ENCODE measurements at places on chromosomes 4 and X.

DNA sequence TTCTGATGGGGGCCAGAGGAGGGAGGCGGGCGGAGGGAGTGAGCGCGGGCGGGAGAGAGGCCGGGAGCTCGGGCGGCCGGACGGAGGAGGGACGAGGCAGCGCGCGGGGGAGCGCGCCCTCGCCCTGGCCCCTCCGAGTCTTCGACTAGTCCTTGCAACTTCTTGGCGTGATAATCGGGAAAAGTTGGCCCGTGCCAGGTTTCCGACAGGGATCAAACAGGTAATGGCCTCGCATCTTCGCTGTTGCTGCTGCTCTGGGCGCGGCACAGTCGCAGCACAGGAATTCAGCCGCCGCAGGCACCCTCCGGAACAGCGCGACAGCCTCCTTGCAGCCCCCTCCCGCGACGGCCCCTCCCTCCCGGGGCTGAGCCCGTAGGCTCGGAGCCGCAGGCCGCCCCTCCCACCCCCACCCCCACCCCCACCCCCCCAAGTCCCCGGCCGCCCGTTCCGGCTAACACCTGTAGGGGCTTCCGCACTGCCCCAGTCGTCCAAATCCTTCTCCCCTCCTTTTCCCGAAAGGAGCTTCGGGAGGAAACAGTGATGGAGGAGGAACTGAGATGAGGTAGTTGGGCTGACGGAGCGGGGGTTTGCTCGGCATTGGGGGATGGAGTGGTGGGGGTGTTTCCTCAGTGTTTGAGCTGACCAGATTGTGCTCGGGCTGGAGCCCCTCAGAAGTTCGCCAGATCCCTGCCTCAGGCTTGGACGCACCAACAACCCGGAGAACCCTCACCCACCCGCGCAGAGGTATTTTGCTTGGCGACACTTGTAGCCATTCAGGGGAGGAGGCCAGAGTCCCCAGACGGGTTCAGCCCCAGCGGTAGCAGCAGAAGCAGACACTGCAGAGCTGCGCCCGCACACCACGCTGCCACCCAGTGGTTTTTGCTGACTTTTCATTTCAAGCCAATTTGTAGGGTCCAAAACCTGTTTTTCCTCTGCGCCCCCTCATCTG lies at the start of gene FGF13:
Gene FGF13 (minus strand): TSS at position 319 of the 949 bp plus-strand sequence. CDS start 714 bp downstream, outside the sequence.
- peak; percentile 23 for DNase-seq

- DNase-seq = no peak
These were observed 93.3 kb downstream of the CPZ start for GRCh38 chr4:8685831-8686230.

DNA sequence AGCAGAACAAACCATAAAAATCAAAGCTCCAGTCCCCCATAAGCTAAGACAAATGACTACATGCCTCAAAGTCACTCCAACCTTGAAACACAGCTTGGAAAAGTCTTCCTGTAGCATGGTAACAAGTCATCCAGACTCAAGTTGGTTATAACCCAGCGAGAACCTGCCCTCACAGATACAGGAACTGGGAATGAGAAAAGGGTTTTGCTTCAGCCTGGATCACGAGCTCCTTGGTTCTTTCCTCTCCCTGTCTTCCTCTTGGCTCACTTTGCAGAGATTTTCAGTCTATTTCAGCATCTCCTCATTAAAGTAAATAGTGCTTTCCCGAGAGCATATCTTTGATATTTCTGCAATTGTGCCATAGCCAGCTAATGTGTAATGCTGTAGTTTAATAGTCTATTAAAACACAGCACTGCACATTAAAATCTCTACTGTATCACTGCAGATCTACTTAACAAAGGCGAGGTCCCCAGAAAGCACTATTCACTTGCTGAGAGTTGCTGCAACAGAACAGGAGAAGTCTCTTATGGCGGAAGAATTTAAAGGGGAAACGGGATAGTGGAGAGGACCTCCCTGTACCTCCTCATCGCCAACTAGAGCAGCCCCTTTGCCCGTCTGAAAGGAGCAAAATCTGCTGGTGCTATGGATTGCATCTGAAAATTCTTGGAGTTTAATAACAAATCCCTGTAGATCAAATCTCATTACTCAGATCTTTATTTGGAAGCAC lies 249.3 kb upstream of the GATB start:
- no peak for DNase-seq

DNA sequence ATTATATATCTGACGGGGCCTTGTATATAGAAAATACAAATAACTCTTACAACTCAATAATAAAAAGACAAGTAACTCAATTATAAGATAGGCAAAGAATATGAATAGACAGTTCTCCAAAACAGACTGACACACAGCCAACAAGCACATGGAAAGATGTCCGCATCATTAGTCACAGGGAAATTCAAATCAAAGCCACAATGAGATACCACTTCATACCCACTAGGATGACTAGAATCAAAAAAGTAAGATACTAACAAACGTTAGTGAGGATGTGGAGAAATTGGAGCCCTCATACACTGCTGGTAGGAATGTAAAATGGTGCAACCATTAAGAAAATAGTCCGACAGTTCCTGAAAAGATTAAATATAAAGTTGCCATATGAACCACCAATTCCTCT lies 115.7 kb downstream of the RCHY1 start:
- no peak for DNase-seq

DNA sequence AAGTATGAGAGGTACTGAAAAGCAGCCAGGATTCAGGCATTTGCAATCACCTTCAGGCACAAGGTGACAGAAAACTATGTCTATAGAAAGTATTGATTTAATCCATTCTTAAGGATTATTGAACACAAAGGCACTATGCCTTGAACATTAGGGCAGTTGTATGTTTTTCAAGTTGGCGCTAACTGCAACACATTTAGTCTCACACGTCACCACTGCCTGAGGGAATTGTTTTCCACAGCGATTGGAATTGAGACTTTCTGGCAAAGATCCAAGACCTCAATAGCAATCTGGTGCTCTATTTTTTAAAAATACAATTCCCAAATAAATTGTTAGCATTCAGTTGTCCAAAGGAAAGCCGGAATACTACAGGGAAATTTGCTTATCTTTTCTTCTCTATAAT lies 52.7 kb upstream of the FTHL17 start:
- DNase-seq = no peak

- no peak for DNase-seq
These were observed 32.5 kb downstream of the DLG3 start for GRCh38 chrX:70476934-70477733.

DNA sequence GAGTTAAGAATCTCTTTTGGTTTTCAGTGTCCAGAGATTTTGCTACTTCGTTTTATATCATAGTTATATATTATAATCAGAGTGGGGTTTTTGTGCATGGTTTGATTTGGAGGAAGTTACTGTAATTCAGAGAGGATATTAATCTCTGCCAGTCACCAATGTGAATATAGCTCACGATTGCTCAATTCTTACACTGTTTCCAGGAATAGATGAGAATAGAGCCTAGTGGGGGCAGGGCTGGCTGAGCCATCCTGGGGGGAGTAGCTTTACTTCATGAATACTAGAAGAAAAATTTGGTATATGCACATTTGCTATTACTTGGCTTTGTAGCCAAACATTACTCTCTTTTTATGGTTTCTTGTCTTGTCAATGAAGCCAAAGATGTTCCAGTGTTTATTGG lies 60.9 kb upstream of the TRPC3 start:
- no peak for DNase-seq

DNA sequence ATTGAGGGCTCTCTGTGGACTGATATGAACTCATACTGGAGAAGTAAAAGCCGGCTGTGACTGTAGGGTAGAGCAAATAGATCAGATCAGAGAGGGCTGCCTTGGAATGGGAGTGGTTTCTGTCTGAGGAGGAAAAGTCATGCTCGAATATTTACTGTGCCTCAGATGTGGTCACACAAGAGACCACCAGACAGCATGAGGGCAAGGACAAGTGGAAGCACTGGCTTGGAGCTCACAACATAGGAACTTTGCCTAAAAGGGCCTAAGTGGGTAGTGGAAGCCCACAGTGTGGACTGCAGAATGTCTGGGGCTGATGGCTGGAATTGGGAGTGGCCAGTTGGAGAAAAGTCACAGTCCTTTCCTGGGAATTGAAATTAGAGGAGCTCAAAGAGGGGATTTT lies 19.8 kb downstream of the GLRB start:
- DNase-seq = no peak

DNA sequence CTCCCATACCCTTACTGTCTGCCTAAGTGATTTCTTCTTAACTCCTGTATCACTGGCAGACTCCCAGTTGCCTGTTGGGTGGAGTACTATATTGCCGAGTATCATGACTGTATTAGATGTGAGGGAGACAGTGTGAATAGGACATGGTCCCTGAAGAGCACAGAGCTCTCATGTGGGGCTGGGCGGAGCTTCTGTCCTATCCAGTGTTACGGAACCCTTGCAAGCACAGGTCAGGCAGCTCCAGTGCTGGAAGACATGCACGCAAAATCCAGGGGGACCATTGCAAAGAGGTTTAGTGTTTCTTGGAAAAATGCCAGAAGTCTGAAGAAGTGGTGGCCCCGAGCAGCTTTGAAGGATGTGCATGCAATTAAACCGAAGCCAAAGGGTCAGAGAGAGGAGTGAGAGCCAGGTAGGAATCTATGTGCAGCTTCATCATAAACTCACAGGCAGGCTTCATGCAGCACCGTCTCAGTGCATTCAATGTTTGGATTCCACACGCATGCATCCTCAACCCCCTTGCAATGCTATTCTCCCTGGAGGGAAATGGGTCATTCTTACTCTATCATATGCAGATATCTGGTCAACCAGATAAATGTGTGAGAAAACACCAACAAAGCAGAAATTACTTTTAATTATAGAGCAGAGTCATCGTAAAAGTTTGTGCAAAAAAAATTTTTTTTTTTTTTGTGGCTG lies 49.7 kb upstream of the DHRSX start:
- DNase-seq = no peak

DNA sequence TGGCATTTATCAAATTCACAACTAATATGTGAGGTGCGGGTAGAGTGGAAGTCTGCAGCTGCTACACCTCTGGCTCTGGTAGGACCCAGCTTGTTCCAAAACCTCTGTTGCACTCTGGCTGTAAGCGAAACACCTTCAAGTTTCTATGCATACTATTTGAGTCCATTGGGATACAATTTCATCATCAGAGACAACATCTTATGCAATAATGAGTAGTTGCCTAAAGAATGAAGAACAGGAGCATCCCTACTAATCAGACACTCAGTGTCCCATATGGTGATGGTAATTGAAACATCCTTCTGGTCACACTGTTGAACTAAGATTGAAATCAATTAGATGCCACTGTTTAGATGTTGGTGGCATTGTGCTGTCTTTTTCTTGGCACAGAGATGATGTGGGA lies 178.4 kb downstream of the MGST2 start:
- no peak for DNase-seq

DNA sequence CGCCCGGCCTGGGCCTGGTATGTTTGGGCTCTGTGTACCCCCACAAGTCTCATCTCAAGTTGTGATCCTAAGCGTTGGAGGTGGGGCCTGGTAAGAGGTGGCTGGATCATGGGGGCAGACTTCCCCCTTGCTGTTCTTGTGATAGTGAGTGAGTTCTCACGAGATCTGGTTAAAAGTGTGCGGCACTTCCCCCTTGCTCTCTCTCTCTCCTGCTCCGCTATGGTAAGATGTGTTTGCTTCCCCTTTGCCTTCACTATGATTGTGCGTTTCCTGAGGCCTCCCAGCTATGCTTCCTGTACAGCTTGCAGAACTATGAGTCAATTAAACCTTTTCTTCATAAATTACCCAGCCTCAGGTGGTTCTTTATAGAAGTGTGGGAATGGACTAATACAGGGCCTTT lies 53.0 kb downstream of the CHST7 start:
- no peak for DNase-seq

DNA sequence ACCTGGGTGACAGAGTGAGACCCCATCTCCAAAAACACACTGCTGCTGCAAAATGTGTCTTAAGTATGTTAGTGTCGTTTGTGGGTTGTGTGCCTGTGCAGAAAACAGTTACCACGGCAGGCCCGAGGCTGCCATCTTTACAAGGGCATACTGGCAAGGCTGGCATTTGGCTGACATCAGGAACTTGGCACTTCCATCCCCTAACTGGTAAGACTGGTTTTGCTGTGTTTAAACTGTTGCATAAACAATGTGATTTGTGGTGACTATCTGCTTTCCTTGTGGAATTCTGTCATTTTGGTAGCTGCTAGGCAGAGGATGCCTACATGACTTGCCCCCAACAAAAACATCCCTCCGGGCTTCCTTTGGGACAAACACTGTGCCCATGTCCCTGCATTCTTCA lies 12.3 kb downstream of the LRP2BP start:
- no peak for DNase-seq

DNA sequence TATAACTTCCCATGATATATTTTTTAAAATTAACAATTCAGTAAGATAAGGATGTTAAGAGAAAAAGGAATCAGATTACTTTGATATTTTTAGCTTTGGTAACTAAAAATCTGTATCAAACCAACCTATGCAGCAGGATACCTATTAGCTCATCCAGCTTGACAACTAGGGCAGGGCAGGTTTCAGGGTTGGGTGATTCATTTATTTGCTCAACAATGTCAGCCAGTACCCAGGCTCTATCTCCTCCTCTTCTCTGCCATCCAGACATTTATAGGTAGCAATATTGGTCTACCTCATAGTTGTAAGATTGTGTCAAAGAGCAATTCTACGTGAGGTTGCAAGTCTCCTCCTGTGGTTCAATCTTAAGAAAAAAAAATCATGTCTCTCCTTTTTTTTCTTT lies 421.9 kb downstream of the ANKRD50 start:
- DNase-seq = no peak

DNA sequence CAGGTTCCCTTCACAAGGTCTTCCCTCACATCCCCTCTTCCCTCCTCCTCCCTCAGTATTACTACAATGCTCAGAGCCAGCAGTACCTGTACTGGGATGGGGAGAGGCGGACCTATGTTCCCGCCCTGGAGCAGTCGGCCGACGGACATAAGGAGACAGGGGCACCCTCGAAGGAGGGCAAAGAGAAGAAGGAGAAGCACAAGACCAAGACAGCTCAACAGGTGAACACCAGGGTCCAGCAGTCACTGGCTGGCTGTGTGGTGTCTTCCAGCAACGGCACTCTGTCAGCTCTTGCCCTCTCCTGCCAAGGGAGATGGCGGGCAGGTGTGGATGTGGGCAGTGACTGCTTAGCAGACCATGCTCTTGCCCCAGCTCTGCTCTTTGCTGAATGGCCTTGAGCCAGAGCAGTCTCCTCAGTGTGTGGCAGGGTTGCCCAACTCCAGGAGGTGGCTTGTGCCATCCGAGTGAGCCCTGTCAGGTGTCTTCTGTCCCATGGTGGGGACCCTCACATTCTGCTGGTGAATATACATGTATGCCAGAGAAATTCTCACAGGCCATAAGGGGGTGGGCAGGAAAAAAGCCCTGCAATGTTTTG lies 11.4 kb upstream of the UBA1 start:
- no peak for DNase-seq

DNA sequence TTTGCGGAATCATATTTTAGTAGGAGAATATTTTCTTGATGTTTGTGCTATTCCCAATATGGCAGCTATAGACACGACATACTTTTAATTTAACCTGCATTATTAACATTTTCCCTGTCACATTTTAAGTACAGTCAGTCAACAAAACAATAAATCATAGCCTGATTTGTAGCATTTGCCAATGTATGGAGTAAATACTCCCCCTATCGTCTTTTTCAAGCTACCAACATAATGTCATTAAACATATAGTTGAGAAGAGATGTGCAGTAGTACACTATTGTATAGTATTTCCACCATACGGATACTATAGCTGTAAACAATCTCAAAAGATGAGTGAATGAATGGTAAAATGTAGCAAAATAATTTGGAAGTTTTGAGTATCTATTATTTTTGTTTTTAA lies 303.7 kb upstream of the MAGEB2 start:
- DNase-seq = no peak
